Kidney (tissue), 22 donors: ENCODE measurements at places on chromosomes 1 and 21.
A peak's percentile ranks its signal among the peaks of the same experiment; 100 is the strongest.

- DNase-seq = no peak
Measured at GRCh38 chr1:8739377-8739776, 78.1 kb downstream of the RERE start.

- no peak for DNase-seq
Measured at GRCh38 chr1:228012555-228012954, 5.8 kb downstream of the WNT3A start.

- DNase-seq = peak; percentile 45
Measured at GRCh38 chr1:2299131-2299627, 71.1 kb downstream of the SKI start.

DNA sequence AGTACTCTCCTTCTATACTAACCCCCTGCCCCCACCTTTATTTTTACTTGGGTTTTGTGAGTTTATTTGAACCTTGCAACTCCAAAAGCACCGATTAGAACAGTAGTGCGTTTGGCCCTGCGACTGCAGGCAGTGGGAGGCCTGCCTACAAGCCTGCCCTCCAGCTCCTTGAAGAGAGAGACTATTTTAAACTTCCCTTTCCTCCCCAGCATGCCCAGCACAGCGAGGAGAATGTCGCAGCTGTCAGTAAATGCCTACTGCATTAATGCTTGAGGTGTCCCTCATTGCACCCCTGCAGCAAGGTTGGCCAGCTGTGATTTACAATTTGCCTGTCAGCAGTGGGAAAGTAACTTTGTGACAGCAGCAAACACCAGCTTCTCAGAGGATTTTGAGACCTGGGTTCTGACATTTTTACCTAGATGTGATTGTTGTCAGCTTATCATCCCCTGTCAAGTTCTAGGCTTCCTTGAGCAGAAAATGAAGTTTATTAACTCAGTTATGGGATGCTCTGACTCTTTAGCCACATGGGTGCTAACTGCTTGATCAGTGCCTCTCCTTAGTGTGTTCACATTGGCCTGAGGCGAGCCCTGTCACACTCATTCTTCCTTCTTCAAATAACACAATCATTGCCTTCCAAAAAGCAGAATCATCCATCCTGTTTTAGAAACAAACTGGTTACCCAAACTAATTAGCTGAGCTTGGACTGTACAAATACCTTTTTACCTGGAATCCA is 170.6 kb downstream of the PDE4B start:
- peak; percentile 41 for DNase-seq

- DNase-seq = no peak
Measured at GRCh38 chr21:17786071-17786850, 32.9 kb downstream of the C21orf91 start.
